Muscle of back (tissue), 13 donors: ENCODE measurements at places on chromosomes 6 and 20. TPM values are rescaled to one million over a fixed set of nuclear protein-coding genes. Genes with fewer than 3 reads are reported as not detected.

The ADRM1 gene
- 46.1 TPM for polyA plus RNA-seq

The OXT gene
- not detected for polyA plus RNA-seq

The CST5 gene
- not detected for polyA plus RNA-seq

The PARD6B gene
- 0.32 TPM for polyA plus RNA-seq

The ERVFRD-1 gene
- polyA plus RNA-seq, result 0.14 TPM

The ADGRG6 gene
- polyA plus RNA-seq, result 10.2 TPM

The ZNF217 gene
- polyA plus RNA-seq, result 13.3 TPM

The PRRT1 gene
- 0.71 TPM for polyA plus RNA-seq

The SRF gene
- polyA plus RNA-seq, result 48.4 TPM

The CST2 gene
- polyA plus RNA-seq, result not detected

The ESR1 gene
- 1.2 TPM for polyA plus RNA-seq

DNA sequence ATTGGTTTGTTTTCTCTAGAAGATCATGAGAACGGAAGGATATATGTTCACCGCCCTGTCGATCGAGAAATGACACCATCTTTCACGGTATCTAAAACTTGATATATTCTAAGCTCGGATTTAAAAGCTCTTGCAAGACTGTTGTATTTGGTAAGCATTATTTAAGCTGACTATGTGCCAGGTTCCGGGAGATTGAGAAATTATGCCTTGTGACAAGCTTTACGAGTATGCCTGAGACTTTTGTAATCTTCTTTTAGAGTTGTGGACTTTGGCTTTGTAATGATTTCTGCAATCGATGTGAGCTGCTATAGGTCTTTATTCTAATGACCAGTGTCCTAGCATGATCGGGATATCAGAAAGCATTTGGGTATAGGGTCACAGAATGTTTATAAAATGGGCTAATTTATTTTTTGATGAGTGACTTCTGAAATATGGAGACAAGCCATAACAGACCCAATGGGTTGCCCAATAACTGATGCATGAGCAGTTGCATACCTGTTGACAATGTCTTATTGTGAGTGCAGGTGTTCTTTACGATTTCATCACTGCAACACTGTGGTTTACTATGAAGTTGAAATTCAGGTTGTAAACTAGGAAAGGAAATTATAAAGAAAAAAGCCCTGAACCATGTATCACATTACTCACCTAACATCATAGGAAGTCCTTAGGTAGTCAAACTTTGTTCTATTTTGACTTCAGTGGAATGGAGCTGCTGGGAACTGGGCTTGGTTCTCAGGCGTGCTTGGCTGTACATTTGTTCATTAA lies 14.0 kb downstream of the CDH26 start:
- DNase-seq, result no peak

- peak; percentile 38 for DNase-seq
Measured at GRCh38 chr20:37984018-37984785, 49.1 kb downstream of the TTI1 start.

- no peak for DNase-seq
Measured at GRCh38 chr6:167553736-167554119, 228.8 kb downstream of the TTLL2 start.

DNA sequence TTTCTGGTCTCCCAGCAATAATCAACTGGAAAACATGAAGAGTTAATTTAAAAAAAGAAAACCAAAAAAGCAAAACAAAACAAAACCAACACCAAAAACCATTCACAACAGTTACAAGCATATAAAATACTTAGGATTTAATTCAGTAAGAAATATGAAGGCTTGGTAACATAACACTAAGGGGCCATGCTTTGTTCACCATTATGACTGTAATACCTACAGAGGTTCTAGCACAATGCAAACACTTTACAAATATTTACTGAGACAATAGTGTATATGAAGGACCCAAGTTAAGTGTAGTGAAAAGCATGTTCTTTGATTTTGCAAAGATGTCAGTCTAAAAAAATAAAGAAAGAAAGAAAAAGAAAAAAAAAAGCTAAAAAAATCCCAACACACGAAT lies 109.8 kb upstream of the EMILIN3 start:
- no peak for DNase-seq

DNA sequence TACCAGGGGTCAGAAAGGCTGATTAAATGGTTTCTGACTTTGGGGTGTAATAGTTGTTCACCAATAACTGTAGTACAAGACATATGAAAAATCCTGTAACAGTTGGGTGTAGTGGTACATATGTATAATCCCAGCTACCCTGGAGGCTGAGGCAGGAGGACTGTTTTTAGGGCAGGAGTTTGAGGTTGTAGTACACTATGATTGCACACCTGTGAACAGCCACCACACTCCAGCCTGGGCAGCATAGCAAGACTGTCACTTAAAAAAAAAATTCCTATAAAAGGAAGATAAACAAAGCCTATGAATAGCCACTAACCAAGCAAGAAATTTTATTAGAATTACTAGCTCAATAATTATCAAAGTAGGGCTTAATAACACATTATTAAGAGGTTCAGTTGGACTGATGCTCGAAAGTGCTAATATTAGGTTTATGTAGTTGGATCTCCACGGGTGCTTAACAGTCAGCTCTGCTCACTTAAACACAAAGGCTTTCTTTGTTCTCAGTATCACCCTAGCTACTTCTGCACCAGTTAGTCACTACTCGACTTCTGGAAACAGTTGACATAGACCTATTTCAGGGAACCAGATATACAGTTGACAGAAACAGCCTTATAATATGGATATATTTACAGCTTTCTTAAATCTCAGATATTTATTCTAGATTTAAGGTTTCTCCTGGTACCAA lies 113.0 kb downstream of the MTFR2 start:
- DNase-seq, result no peak

DNA sequence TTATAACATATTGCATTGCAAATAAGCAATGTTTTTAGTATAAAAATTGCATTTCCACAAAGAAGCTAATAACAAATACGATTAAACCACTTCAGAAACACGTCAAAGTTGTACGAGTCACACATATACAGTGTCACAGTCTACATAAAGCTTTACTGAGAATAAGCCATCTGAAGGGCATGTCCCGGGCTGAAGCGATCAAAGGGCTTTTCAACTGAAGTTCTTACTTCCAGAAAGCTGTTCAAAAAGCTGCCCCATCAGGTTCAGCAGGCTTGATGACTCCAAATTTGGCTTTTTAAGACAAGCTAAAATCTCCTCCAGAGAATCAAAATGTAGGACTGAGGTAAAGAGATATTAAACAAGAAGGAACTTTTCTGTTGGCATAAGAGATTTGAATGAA lies 37.5 kb upstream of the HAO1 start:
- DNase-seq, result no peak

- DNase-seq, result peak; percentile 86
Measured at GRCh38 chr6:81228912-81229555, 523.4 kb downstream of the TENT5A start.

GRCh38 chr6:36517408-36517807 lies 29.9 kb downstream of the STK38 start:
- DNase-seq, result no peak

DNA sequence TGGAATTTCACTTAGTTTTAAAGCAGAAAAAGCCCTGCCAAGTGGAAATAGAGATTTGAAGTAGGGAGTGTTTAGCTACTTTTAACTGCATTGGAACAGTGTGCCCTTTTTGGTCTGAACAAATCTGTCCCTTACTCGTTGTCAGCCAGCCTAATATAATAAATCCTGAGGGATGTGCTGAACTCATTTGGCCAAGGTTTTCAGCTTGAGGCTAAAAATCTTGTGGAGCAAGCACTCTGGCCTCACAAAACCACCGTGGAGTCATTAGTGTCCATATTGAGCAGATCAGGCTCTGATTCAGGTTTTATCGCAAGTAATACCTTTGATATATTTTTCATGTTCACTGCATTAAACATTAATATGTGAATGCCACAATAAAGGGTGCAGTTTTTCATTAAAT lies 383.5 kb downstream of the FRK start:
- DNase-seq, result peak; percentile 8

GRCh38 chr6:122151066-122151465 lies 248.4 kb upstream of the HSF2 start:
- DNase-seq, result no peak

GRCh38 chr6:4872841-4873240 lies 96.6 kb downstream of the CDYL start:
- DNase-seq, result no peak

DNA sequence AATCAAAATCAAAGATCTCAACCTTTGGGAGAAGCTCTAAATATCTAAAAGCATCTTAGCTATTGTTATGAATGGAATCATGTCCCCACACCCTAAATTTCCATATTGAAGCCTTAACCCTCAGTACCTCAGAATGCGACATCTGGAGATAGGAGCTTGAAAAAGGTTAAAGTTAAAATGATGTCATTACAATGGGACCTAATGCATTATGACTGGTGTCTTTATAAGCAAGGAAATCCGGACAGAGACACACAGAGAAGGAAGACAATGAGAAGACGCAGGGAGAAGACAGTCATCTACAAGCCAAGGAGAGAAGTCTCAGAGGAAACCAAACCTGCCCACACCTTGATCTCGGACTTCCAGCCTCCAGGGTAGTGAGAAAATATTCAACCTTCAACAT lies 46.1 kb downstream of the KIF13A start:
- DNase-seq, result no peak

- DNase-seq, result no peak
Measured at GRCh38 chr6:104486035-104486434, 373.7 kb downstream of the HACE1 start.

DNA sequence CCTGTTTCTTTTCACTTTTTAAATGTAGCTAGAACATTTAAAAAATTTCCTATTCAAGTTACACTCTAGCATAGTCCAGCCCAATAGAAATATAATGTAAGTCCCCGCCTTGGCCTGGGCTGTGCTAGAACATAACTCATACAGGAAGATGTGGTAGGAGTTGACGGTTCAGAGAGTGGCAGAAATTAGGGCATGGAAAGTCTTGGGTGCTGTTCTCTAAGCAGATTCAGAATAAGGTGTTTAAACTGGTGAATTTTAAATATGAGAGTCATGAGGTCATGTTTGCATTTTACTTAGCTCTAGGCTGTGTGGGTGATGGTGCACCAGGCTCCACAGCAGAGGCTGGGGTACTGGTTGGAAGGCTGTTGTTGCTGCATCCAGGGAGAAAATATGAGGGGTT lies 256.5 kb downstream of the FARS2 start:
- DNase-seq, result no peak

GRCh38 chr6:33904747-33905065 lies 100.9 kb upstream of the MLN start:
- no peak for DNase-seq

DNA sequence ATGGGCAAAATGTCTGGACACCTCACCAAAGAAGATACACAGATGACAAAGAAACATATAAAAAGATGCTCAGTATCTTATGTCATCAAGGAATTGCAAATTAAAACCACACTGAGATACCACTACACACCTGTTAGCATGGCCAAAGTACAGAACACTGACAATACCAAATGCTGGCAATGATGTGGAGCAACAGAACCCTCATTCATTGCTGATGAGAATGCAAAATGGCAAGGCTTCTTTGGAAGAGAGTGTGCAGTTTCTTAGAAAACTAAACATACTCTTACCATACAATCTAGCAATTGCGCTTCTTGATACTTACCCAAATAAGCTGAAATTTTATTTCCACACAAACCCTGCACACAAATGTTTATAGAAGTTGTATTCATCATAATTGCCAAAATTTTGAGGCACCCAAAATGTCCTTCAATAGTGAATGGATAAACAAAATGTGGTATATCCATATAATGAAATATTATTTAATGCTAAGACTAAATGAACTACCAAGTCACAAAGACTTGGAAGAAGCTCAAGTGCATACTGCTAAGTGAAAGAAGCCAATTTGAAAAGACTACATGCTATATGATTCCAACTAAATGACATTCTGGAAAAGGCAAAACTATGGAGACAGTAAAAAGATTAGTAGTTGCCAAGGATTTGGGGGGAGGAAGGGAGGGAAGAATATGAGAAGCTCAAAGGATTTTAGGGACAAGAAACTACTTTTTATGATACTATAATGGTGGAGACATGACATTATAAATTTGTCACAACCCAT lies 50.7 kb downstream of the TNFAIP3 start:
- DNase-seq, result no peak

DNA sequence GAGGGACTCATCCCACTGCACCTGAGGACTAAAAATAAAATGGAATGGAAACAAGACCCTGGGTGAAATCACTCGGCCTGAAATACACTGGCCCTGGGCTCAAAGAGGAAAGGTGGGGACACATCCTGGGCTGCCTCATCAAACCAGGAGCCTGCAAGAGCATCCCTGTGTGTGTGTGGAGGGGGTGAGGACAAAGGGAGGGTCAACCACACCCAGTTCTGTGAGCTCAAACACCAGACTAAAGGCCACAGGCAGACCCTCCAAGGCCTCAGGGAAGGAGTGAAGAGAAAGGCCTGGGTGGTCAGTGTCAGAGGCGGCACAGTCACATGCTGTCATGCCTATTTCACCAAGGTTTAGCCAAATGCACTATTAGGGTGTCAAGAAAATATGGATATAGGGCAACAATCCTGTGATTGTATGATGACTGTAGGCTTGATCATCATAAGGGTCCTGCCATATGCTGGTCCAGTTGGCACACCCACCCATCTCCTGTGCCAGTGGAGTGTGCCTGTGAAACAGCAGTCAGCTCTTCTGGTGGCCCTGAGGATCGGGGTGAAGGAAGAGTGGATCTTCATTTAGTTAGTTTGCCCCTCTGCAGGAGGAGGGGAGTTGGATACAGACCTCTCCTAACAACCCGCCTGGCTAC lies 28.9 kb downstream of the SRSF3 start:
- no peak for DNase-seq

GRCh38 chr20:32443386-32443974 lies 85.3 kb downstream of the ASXL1 start:
- DNase-seq, result no peak

DNA sequence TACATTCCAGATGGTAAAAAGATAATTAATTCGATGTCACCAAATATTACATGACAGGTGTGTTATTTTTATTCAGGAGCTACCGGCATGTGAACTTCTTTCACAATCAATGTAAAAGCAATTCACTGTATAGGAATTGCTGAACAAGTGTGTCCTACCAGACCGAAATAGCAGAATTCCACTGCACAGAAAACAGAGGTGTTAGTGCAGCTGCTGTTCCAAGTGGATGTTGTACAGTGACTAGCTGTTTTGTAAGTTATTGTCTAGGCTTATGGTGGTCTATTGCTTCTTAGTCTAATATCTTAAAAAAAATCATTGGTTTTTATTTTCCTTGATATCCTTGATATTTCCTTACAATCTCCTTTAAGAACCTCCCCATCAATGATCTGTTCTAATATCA lies 107.4 kb downstream of the COL19A1 start:
- no peak for DNase-seq

DNA sequence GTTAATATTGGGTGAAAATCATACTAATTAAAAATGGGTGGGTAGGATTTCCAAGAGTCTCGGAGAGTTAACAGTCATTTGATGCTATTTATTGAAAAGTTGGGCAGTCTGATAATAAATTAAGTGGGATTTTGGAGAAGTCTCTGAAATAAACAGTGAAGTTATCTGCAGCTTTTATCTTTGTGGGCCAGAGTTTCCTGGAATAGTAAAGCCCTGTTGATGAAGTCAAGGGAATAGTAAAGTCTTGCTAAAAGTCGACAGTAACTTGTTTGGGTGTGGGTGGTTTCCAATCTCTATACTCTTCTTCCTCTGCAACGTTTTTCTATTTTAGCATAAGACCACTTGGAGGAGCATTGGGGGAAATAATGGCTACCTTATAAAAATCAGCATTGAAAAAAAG lies 493.6 kb downstream of the EPM2A start:
- DNase-seq, result no peak
